Breast epithelium (tissue), 4 donors: ENCODE measurements at places on chromosomes 2 and 18. TPM values are rescaled to one million over a fixed set of nuclear protein-coding genes. Genes with fewer than 3 reads are reported as not detected.

DNA sequence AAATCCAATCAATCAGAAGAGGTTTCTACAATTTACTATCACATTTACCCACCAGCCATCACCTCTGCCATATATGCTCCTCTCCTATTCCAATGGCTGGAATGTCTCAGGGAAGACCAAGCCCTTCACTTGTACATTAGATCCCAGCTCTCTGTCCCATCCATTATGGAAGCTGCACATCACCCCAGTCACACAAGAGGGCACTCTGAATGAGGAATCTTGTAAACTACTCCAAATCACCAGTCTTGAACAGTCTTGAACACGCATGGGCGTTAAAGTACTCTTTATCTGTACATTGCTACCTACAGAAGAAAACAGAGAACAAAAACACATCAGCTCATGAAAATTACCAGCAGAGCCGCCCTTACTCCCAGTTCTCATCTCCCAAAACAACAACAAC is 38.7 kb downstream of the ZC3H8 start:
- H3K4me3 ChIP-seq, result no peak overlapping the region
- H3K27ac ChIP-seq, result no peak overlapping the region
- no peaks in the 10 kb centered on the region for H3K4me1 ChIP-seq

IL36B gene
- total RNA-seq, result not detected

GRCh38 chr2:190740449-190740848 is 91.6 kb downstream of the NAB1 start:
- no peaks in the 10 kb centered on the region for H3K4me1 ChIP-seq
- no peaks in the 10 kb centered on the region for H3K36me3 ChIP-seq
- H3K4me3 ChIP-seq, result no peak overlapping the region
- no peak for DNase-seq
- H3K27ac ChIP-seq, result no peak overlapping the region

KCNJ13 gene
- not detected for total RNA-seq

DNA sequence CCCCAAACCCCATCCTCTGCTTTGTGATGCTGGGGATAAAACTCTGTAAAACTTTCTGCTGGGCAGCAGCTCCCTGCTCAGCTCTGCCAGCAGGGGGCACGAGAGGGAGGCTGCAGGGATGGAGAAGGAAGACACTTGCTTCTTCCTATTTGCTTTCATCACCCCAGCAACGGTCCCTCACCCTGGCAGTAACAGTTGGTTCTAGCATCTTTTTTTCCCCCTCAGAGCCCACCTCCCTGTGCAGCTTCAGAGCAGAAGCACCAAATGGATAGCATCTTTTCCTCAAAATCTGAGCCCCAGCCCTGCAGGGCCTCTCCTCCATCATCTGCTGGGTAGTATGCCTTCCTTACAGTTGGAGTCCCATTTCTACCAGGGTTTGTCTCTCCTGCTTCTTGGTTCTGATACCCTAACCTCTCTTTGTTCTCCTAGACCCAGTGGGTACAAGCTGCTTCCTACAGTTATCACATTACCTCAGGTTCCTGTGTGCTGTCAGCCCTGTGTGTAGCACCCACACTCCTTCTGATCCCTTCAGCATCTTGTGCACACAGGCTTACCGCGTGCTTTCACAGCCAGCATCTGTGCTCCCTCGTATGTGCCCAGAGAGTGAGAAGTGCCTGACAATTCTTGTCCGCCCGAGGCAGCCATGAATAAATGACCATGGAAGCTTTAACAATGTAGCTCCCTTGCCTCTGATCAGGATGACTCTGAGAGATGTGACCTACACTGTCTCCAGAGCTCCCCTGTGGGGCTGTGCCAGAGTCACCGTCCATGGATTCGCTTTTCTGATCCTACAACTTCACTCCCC is 14.5 kb downstream of the CKAP2L start:
- no peaks in the 10 kb centered on the region for H3K36me3 ChIP-seq
- H3K27me3 ChIP-seq, result no peaks in the 10 kb centered on the region
- no peaks in the 10 kb centered on the region for H3K4me1 ChIP-seq
- H3K27ac ChIP-seq, result no peak overlapping the region
- DNase-seq, result no peak

SEMA4F gene
- 8.5 TPM for total RNA-seq

- no peaks in the 10 kb centered on the region for H3K27me3 ChIP-seq
- DNase-seq, result no peak
- no peak overlapping the region for H3K4me3 ChIP-seq
- H3K27ac ChIP-seq, result no peak overlapping the region
These were observed 9.4 kb downstream of the FAM124B start for GRCh38 chr2:224392545-224392944.

IL1F10 gene
- total RNA-seq, result not detected

- no peak overlapping the region for H3K27ac ChIP-seq
- no peak overlapping the region for H3K4me3 ChIP-seq
- H3K36me3 ChIP-seq, result no peaks in the 10 kb centered on the region
- H3K27me3 ChIP-seq, result no peaks in the 10 kb centered on the region
- DNase-seq, result no peak
These were observed 865.1 kb upstream of the VRK2 start for GRCh38 chr2:57181315-57182038.
